ENCODE measurements at places on chromosomes 16 and 17. TPM values are rescaled to one million over a fixed set of nuclear protein-coding genes. Genes with fewer than 3 reads are reported as not detected.

DNA sequence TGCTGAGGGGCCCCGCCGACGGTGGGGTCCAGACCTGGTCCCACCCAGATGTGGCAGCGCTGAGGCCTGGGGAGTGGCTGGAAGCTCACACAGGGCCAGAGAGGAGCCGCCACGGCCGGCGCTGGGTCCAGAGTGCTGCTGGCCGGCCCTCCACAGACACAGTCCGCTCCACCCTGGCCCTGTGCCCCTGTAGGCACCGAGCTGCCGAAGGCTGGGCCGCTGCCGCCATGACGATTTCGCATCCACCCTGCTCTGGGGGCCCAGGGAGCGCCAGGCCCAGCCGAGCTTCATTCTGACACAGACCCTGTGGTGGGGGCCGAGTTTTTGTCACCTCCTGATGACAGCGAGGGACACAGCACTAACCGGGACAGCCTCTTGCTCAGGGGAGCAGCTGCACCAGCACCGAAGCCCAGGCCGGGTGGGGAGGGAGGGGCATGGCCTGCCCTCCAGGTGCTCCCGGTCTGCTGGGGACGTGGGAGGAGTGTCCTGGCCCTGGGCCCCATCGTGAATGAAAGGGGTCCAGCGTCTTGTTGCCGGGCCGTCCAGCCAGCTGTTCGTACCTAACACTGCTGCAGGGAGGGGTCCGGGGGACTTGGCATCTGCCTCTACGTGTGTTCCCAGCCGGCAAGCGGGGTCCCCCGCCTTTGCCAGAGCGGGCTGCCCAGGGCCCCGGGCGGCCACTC, 27.1 kb upstream of the SSTR5 start:
- DNase-seq = no peak
- no peaks in the 10 kb centered on the region for H3K4me1 ChIP-seq
- H3K27me3 ChIP-seq = no peaks in the 10 kb centered on the region
- no peak overlapping the region for H3K27ac ChIP-seq
- H3K4me3 ChIP-seq = no peak overlapping the region

DNA sequence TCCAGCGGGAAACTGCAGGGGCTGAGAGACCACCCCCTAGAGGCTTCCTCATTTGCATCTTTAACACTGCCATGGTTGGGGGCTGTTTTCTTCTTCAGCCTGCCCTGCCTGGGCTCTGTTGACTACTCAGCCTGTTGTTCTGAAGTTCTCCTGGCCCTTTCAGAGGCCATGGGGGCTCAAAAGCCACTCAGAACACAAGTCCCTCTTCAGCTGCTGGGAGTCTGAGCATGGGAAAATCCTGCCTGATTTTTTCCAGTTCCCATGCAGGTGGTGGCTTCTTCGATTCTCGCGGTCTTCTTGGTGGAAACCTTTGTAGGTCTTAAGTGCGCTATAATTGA, 36.3 kb downstream of the PLCG2 start:
- H3K4me1 ChIP-seq = peaks cover 7% of the 10 kb centered on the region
- no peaks in the 10 kb centered on the region for H3K36me3 ChIP-seq
- peaks cover 6% of the 10 kb centered on the region for H3K27me3 ChIP-seq
- H3K27ac ChIP-seq = no peak overlapping the region
- no peak for DNase-seq

GRCh38 chr16:770411-770810, 9.9 kb downstream of the MSLN start:
- H3K27ac ChIP-seq = no peak overlapping the region
- no peaks in the 10 kb centered on the region for H3K27me3 ChIP-seq
- no peak for DNase-seq
- H3K4me3 ChIP-seq = no peak overlapping the region
- H3K36me3 ChIP-seq = no peaks in the 10 kb centered on the region
- no peaks in the 10 kb centered on the region for H3K4me1 ChIP-seq

GRCh38 chr17:18218756-18219415, 6.5 kb upstream of the LLGL1 start:
- no peaks in the 10 kb centered on the region for H3K36me3 ChIP-seq
- DNase-seq = no peak
- no peaks in the 10 kb centered on the region for H3K4me1 ChIP-seq
- H3K27me3 ChIP-seq = no peaks in the 10 kb centered on the region
- no peak overlapping the region for H3K27ac ChIP-seq

- H3K36me3 ChIP-seq = no peaks in the 10 kb centered on the region
- no peaks in the 10 kb centered on the region for H3K27me3 ChIP-seq
- H3K4me1 ChIP-seq = no peaks in the 10 kb centered on the region
Observed at GRCh38 chr17:14856176-14856575, 408.9 kb downstream of the PMP22 start.

DNA sequence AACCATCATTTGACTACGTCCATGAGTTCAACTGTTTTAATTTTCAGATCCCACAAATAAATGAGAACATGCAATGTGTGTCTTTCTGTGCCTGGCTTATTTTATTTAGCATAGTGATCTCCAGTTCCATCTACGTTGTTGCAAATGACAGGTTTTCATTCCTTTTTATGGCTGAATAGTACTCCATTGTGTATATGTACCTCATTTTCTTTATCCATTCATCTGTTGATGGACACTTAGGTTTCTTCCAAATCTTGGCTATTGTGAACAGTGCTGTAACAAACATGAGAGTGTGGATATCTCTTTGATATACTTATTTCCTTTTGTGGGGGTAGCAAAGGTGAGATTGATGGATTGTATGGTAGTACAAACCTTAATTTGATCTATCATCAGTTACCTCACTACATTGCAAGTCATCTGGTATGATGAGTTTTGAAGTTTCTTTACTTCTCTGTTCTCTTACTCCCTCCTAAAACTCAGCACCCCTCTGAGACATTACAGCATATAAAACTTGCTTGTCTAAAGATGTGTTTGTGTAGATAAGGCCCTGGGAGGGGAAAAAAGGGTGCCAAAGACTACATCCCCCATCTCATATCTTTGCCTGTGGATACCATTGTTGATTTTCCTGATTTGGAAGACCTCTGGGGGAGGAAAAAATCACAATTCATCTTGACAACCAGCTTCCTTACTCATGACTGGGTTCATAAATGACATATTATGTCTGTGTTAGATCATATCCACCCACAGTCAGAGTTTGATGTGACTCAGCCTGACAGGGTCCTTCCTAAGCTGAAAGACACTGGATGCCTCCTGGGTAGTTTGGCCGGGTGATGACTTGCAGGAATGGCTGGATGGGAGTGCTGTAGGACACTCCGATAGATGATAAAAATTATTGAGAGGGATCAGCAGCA, 47.6 kb downstream of the ABCA9 start:
- no peaks in the 10 kb centered on the region for H3K36me3 ChIP-seq
- DNase-seq = no peak
- no peak overlapping the region for H3K27ac ChIP-seq
- H3K4me3 ChIP-seq = no peak overlapping the region

GRCh38 chr16:12757546-12757945, 46.1 kb downstream of the CPPED1 start:
- DNase-seq = no peak
- no peak overlapping the region for H3K4me3 ChIP-seq
- no peaks in the 10 kb centered on the region for H3K27me3 ChIP-seq

- peaks cover 4% of the 10 kb centered on the region for H3K4me1 ChIP-seq
- DNase-seq = no peak
- H3K27ac ChIP-seq = no peak overlapping the region
- no peak overlapping the region for H3K4me3 ChIP-seq
- H3K27me3 ChIP-seq = no peaks in the 10 kb centered on the region
Observed at GRCh38 chr17:67632141-67632540, 85.6 kb upstream of the NOL11 start.

DNA sequence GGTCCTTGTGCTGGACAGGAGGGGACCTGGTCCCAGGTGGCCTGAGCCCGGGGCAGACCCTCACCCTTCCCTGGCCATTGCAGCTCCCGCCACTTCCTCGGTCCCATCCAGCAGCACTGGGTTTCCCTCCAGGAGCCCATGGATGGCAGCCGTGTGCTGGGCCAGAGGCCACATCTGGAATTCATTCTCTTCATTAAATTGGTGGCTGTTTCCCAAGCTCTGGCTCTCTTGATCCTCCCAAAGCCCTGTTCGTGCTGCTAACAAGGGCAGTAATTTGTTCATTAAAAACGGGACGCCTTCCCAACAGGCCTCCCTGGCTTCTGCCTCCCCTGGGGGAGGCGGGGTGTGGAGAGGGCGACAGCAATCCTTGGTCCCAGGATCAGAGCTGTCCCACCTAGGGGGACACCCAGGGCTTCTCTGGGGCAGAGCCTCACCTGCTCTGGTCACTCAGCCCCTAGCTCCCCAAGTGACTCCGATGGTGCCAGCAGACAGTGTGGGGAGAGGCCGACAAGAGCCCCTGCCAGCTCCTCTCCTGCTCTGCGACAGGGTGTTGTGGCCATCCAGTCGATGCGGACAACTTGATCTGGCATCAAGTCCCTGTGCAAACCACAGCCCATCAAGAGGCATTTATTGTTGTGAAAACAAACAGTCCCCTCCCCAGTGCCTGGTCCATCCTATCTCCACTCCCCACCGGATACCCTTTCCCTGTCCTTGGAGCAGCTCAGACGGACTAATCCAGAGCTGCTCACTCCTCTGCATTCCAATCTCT, 44.0 kb downstream of the SDK2 start:
- no peak overlapping the region for H3K27ac ChIP-seq
- H3K36me3 ChIP-seq = peaks cover 2% of the 10 kb centered on the region
- peaks cover 2% of the 10 kb centered on the region for H3K4me1 ChIP-seq

PPP1R1B gene
- total RNA-seq = not detected

SPATA22 gene
- not detected for total RNA-seq

Measured in activated CD4-positive, alpha-beta T cell treated with anti-CD3 and anti-CD28 coated beads, Interleukin-2, amount 10 ng/mL, durations not matched to agents 24 days and 14 days (primary cell).